ENCODE measurements at places on chromosomes 2 and 18. TPM values are rescaled to one million over a fixed set of nuclear protein-coding genes. Genes with fewer than 3 reads are reported as not detected.

The NETO1 gene
- not detected for polyA plus RNA-seq

The DNAJC5G gene
- polyA plus RNA-seq, result not detected

The SCN2A gene
- 0.17 TPM for polyA plus RNA-seq

The UGT1A4 gene
- not detected for polyA plus RNA-seq

The TDRD15 gene
- polyA plus RNA-seq, result not detected

The AQP4 gene
- not detected for polyA plus RNA-seq

The ERICH2 gene
- not detected for polyA plus RNA-seq

The ANKRD44 gene
- 21.3 TPM for polyA plus RNA-seq

The STPG4 gene
- not detected for polyA plus RNA-seq

The G6PC2 gene
- 0.60 TPM for polyA plus RNA-seq

The KCNE4 gene
- 0.23 TPM for polyA plus RNA-seq

The RNF152 gene
- polyA plus RNA-seq, result 11.3 TPM

The IL36B gene
- polyA plus RNA-seq, result not detected

The NEU2 gene
- polyA plus RNA-seq, result not detected
